ENCODE measurements at places on chromosomes 3 and 15.

GRCh38 chr15:63013052-63013808 lies 29.3 kb upstream of the TPM1 start:
- DNase-seq, result peak; percentile 83

GRCh38 chr15:38680775-38681174 lies 116.2 kb upstream of the RASGRP1 start:
- no peak for DNase-seq

DNA sequence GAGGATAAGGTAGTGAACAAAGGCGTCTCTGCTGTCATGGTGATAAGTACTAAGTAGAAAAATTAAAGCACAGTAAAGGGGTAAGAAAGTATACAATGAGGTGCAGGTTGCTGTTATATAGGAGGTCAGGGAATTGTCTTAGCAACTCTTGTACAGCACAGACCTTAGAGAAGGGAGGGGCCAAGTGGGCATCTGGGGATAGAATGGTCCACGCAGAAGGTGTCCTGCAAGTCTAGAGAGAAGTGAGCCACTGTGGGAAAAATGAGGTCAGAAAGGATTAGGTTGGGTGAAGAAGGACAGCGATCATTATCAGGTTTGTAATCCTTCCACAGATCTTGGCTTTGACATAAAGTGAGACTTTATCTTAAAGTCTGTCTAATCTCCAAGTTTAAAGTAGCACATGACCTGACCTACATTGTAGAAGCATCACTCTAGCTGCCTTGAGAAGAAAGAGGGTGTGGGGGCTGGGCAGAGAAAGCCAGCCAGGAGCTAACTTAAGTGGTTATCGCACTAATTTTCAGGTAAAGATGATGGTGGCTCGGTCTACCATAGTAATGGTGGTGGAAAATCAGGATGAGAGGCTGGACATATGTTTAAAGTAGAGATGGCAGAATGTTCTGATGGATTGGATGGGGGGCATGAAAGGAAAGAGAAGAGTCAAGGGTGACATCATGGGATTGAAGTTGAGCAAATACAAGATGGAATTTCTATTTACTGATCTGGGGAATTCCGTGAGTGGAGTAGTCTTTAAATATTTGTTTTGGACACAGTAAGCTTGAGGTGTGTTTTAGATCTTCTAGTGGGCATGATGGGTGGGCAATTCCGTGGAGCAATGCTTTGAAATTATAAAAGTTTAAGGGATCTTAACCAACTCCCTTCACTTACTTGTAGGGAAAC lies 919.2 kb downstream of the ROBO1 start:
- DNase-seq, result no peak

DNA sequence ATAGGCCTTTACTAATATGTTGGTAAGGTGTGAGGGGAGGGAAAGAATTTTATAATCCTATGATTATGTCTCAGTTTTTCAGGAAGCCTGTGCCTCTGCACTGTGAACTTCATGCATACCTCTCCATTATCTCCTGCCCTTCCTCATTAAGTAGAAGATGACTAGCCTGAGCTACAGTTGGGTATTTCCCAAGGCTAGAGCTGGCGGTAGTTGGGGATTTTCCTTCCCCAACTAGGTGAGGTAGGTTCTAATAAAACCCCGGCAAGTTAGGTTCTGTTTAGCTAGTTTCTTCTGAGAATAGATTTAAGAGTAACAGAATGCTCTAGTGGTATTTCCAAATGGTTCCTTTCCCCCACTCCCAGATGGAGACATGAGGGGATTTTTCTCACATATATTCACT lies 414.5 kb downstream of the GRM7 start:
- no peak for DNase-seq

- peak; percentile 29 for DNase-seq
Measured at GRCh38 chr15:67884514-67885174, 44.8 kb upstream of the RNU6-1 start.

DNA sequence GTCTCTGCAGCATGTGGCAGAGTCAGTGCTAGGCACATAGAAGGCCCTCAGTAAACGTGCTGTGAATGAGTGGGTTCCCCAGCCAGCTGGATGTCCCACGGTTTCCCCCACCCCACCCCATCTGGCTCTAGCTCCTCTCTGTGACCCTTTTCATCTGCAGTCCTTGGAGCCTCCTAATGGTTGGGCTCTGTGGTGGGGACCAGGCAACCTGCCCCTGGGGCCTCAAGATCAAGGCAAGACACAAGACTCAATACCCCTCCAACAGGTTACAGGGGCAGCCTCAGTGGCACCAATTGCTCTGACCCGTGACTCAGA lies 17.1 kb upstream of the CYP11A1 start:
- no peak for DNase-seq

DNA sequence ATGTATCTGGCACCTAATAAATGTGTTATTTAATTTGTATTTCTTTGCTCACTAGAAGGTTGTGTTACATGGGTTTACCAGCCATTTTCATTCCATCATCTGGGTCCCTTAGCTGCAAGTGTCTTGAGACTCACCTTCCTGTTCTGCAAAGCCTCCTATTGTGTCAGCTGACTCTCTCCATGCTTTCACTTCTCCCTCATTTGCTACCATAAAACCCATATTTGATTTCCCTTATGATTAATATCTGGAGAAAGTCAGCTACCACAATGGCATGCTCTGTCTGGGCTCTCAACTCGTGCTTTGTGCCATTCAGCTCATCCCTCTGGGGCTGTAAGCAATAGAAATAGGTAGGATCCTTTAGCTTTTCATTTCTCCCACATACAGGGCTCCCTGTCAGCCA lies 79.5 kb upstream of the EIF1B start:
- no peak for DNase-seq

- no peak for DNase-seq
Measured at GRCh38 chr3:180332608-180333007, 269.4 kb upstream of the TTC14 start.

DNA sequence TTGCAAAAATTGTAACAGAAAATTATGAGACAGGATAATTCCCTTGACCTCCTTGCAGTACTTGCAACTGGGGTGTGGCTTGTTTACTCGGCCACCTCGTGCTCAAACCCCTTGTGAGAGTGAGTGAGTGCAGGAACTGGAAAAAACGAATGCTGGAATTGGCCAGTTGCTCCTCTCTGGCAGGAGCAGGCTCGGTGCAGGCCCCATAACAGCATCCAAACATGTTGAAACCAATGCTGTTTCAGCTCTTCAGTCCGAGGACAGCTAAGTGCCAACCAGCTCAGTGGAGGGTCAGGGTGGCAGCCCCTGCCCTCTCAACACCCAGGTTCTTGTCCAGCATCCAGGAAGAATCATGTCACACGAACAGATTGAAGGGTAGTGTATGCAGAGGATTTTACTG lies 36.9 kb downstream of the METTL6 start:
- no peak for DNase-seq

- no peak for DNase-seq
Measured at GRCh38 chr15:46552316-46552715, 917.5 kb downstream of the SQOR start.

DNA sequence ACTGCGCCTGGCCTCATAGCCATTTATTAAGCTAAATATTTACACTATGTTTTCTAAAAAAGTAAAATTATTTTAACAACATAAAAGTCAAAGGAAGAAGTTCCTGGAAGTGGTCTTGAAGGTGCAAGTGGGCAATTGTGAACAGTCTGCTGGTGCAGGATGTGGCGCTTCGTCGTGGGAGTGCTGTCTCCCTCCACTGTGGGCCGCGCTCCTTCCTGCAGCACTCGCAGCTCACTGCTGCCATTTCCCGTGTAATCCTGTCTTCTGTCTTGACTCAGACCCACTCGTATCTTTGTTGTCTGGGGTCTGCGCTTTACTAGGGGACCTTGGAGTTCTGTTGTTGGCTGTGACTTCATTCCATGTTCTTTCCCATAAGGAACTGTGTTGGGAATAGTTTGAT lies 56.3 kb downstream of the APBA2 start:
- DNase-seq, result no peak

GRCh38 chr15:76904461-76905012 lies 603 bp downstream of the SCAPER start:
- DNase-seq, result no peak

DNA sequence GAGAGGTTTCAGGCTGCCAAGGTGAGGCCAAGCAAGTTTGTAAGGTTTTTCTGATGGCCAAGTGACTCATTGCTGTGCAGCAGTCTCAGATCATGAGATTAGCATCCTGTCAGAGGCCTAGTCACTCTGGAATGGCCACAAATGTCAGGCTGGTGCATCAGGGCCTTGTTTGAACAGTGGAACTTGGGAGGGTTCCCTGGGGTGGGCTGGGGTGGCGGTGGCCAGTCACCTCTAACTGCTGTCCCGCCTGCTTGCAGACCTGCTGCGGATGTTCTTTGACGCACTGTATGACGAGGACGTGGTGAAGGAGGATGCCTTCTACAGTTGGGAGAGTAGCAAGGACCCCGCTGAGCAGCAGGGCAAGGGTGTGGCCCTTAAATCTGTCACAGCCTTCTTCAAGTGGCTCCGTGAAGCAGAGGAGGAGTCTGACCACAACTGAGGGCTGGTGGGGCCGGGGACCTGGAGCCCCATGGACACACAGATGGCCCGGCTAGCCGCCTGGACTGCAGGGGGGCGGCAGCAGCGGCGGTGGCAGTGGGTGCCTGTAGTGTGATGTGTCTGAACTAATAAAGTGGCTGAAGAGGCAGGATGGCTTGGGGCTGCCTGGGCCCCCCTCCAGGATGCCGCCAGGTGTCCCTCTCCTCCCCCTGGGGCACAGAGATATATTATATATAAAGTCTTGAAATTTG lies 2.8 kb upstream of the FAM131A start:
- no peak for DNase-seq

GRCh38 chr15:67157521-67158252 lies 92.3 kb downstream of the SMAD3 start:
- DNase-seq, result no peak

DNA sequence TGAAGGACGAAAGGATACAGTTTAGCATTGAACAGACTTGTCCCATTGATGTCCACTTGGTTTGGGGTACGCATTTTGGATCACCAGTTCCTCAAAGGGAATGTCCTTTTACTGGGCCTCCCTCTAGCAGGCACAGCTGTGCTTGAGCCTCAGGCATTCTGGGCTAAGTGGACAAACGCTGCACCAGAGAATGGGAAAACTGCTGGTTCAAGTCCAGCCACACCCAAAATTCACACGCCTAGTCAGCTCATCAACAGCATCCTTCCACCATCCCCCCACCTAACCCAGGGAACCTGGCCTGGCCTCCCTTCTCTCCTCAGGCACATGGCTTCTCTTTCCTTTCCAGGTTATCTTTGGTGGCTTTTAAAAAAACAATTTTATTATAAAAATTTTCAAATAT lies 59.1 kb upstream of the ALDH1A3 start:
- no peak for DNase-seq

DNA sequence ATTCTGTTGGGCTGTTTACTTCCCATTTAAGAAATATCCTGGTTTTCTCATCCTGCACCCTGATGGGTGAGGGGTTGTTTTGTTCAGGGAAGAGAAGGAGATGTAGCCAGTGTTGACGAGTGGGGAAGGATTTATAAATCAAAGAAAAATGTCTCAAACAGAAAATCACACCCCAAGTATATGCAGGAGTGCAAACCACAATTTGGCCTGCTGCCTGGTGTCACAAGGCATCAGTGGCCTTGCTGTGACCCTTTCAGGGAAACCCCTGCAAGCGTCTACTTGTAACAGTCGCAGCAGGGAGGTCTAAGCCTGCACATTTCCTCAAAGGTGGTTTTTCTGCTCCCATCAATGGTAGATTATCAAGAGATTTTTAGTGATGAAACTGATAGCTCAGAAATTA lies 132.6 kb upstream of the LRRN1 start:
- no peak for DNase-seq

- DNase-seq, result no peak
Measured at GRCh38 chr3:105493305-105493892, 126.7 kb downstream of the ALCAM start.

DNA sequence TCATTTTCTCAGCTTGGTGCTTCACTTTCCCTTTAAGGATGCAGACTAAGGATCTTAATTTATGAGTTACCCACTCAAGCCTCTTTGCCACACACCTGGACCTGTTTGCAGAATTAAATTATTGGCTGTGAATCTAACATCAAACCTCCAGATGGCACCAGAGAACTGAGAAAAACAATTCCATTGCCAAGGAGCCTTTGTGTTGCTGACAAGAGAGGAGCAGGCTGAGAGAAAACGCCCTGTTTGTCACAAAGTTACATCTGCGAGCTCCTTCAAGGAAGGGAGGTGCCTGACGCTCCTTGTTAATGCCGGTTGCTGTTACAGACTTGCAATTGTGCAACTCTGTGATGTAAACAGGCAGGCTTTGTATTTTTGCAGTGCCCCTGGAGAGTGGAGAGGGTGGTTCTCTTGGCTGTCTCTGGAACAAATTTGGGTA lies 36.3 kb upstream of the TMC3 start:
- peak; percentile 61 for DNase-seq

GRCh38 chr15:98900356-98900755 lies 107.2 kb downstream of the PGPEP1L start:
- DNase-seq, result no peak

DNA sequence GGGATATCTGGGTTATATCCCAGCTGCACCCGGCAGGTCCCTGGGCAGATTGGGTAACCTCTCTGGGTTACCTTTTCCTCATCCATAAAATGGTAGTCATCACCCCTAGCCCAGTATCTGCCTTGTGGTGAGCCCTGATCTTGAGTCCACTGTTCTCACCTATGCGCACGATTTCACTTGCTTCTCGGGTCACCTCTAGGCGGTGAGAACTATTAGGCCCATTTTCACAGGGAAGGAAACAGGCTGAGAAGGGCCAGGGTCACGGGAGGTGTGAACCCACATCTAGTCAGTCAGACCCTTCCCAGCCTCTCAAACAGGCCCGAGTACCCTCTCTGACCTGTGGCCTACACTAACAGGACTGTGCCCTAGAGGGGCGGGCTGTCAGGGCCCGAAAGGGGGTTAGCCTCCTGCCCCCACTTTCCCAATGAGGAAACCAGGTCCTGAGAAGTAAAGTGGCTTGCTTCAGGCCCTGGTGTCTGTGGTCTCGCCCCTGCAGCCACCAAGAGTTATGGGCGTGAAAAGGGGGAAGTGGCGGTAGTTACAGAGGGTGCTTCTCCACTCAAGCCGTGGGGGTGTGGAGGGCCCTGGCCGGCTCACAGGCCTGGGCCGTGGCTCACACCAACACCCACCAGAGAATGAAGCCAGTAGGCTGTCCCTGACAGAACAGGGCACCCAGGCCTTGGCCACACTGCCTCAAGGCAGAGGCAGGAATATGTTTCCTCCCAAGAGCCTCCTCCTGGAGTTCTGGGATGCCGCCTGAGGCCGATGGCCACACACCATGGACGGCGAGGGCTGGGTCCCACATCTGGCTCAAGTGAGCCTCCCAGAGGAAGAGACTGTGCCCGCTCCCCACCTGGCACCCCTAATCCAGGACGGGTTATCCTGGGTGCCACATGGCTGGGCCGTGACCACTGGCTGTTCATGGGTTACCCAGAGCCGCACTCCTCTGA lies 19.5 kb downstream of the PSTPIP1 start:
- DNase-seq, result no peak

- DNase-seq, result no peak
Measured at GRCh38 chr3:188948997-188949389, 222.8 kb upstream of the TPRG1 start.
